ENCODE measurements at places on chromosomes 6 and 20. TPM values are rescaled to one million over a fixed set of nuclear protein-coding genes. Genes with fewer than 3 reads are reported as not detected.

MLN gene
- total RNA-seq, result not detected

SLC16A10 gene
- total RNA-seq, result 18.0 TPM

HLA-DRB5 gene
- 0.77 TPM for total RNA-seq

PSMB8 gene
- total RNA-seq, result 14.2 TPM

DNA sequence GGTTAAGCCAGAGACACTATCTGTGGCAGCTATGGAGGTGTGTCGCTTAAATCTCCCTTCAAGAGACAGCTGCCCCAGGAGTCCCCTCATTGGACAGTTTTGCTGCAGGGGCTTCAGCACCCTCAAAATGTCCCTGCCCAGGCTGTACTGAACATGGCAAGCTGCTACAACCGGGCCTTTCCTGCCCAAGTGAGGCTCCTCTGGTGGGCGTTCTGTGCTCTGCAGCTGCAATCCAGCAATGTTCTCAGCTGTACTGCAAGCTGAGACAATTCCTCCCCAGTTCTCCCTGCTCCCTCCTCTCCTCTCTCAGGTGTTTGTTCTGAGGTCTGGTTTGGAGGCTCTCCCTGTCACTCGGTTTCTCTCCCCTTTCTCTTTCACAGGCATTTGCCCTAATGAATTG, 190.8 kb upstream of the LAMP5 start:
- no peaks in the 10 kb centered on the region for H3K27me3 ChIP-seq
- H3K4me1 ChIP-seq, result peaks cover 19% of the 10 kb centered on the region
- no peak overlapping the region for H3K27ac ChIP-seq
- no peak for DNase-seq

DNA sequence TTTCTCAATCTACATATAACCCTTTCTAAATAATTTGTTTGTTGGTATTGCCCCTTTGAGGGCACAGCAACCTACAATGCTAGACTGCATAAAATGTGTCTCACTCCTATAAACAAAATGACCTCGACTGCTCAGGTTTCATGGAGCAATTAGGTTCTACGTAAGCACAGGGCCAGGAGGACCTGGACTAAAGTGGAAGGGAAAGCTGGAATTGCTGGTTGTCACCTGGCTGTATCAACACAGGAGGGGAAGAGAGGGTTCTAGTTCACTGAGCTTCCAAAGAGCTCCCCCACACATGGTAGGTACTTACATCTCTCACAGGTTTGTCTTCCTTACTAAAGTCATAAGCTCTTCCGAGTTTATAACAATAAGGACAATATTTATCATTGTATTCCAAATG, 51.0 kb downstream of the NCOA6 start:
- H3K36me3 ChIP-seq, result peaks cover 25% of the 10 kb centered on the region
- no peak overlapping the region for H3K27ac ChIP-seq
- DNase-seq, result no peak
- H3K4me3 ChIP-seq, result no peak overlapping the region
- H3K27me3 ChIP-seq, result no peaks in the 10 kb centered on the region

GRCh38 chr20:32434434-32434833, 76.3 kb downstream of the ASXL1 start:
- no peaks in the 10 kb centered on the region for H3K27me3 ChIP-seq
- H3K4me3 ChIP-seq, result no peak overlapping the region
- H3K27ac ChIP-seq, result no peak overlapping the region
- DNase-seq, result no peak
- peaks cover 5% of the 10 kb centered on the region for H3K4me1 ChIP-seq
- H3K36me3 ChIP-seq, result peaks cover 56% of the 10 kb centered on the region

DNA sequence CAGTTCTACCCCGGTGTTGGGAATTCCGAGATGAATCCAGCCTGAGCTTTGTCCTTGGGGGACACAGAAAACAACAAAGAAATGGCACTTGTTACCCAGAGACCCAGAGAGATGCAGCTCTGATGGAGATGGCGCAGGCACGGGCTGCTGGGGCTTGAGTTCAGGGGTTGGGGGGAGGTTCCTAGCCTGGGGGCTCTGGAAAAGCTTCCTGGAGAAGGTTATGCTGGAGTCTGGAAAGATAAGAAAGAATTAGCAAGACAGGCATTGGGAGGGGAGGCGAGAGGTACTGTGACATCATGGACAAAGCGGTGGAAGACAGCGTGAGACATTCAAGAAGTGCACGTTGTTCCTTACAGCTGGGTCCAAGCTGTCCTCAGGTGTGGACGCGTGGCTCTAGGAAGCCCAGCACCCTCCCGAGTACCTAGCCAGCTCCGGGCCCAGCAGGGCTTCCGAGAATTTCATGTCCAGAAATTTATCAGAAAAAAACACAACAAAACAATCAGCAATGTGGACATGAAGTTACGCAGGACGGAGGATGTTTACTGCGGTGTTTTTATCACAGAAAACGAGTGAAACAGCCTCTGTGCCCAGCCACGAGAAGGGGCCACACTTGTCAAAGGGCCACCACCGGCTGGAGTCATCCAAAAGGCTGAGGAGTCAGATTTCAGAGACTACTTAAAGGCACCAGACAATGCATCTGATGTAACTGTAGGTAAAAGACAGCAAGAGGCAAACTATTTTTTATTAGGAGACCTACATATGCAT, 39.5 kb downstream of the C20orf203 start:
- no peak for DNase-seq
- peaks cover 48% of the 10 kb centered on the region for H3K4me1 ChIP-seq
- H3K27ac ChIP-seq, result peak overlapping the region; percentile 55
- no peaks in the 10 kb centered on the region for H3K27me3 ChIP-seq

GRCh38 chr6:34592208-34592952, 36.3 kb upstream of the SPDEF start:
- peaks cover 8% of the 10 kb centered on the region for H3K36me3 ChIP-seq
- no peak overlapping the region for H3K27ac ChIP-seq
- no peak for DNase-seq
- H3K4me1 ChIP-seq, result peaks cover 9% of the 10 kb centered on the region
- H3K4me3 ChIP-seq, result no peak overlapping the region

DNA sequence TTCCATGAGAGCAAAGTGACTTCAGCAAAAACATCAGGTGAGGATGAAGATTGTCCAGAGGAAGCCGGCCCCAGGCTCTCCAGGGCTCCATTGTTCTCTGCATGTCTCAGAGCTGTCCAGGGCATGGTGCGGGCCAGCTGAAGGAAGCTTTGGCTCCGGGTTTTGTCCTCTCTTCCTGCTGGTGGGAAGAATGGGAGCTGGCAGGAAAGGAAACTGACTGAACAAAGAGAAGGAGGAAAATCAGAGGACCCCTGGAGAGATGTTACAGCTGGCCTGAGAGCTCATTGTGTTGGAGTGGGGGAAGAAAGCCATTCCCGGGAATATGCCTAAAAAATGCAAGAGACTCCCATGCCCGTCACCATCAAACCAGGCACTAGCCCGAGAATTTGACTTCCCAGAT, 27.1 kb downstream of the PRND start:
- H3K27me3 ChIP-seq, result peaks cover 57% of the 10 kb centered on the region
- no peaks in the 10 kb centered on the region for H3K36me3 ChIP-seq
- H3K4me1 ChIP-seq, result no peaks in the 10 kb centered on the region
- H3K27ac ChIP-seq, result no peak overlapping the region

- H3K4me3 ChIP-seq, result no peak overlapping the region
- no peak for DNase-seq
- no peak overlapping the region for H3K27ac ChIP-seq
- no peaks in the 10 kb centered on the region for H3K36me3 ChIP-seq
Observed at GRCh38 chr6:142878407-142878806, 66.6 kb downstream of the HIVEP2 start.

GRCh38 chr20:32201977-32202363, 5.6 kb downstream of the PLAGL2 start:
- no peak for DNase-seq
- H3K36me3 ChIP-seq, result peaks cover 16% of the 10 kb centered on the region
- H3K27me3 ChIP-seq, result no peaks in the 10 kb centered on the region
- H3K27ac ChIP-seq, result peak overlapping the region; percentile 57

DNA sequence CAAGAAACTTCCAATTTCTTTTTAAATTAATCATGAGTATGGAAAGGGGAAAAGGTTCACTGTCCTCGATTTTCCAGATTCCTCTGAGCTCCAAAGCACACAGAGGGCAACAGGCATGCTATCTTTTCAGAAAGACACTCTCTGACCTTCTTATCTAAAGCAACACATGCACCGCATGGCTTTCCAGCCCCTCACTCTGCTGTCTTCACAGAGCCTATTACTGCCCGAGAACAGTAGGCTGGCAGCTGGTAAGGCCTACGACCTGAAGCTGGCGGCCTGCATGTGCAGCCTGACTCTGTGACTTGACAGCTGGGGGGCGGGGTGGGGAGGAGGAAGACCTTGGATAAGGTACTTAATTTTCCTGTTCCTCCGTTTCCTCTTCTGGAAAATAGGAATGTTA, 86.3 kb downstream of the ELOVL4 start:
- DNase-seq, result no peak
- no peak overlapping the region for H3K4me3 ChIP-seq
- H3K36me3 ChIP-seq, result no peaks in the 10 kb centered on the region
- H3K27ac ChIP-seq, result no peak overlapping the region
- no peaks in the 10 kb centered on the region for H3K27me3 ChIP-seq

DNA sequence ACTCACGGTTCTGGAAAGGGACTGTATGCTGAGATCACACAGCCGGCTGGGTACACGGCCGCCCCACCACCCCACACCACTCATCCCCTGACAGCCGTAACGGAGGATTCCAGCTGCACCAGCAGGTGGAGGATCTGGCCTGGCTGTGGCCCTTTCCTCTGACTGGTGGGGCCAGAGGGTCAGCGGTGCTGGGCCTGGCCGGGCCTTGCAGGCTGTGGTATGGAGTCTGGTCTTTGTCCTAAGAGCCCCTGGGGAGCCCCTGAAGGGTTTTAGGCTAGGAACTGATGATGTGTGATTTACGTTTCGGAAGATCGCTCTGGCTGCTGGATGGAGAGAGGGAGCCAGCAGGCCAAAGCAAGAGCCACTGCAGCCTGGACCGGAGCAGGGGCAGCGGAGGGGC, 26.6 kb downstream of the NOL4L start:
- no peak for DNase-seq
- peaks cover 30% of the 10 kb centered on the region for H3K4me1 ChIP-seq
- H3K27ac ChIP-seq, result peak overlapping the region; percentile 47
- no peak overlapping the region for H3K4me3 ChIP-seq
- no peaks in the 10 kb centered on the region for H3K27me3 ChIP-seq

- no peak overlapping the region for H3K4me3 ChIP-seq
- DNase-seq, result no peak
- peaks cover 3% of the 10 kb centered on the region for H3K36me3 ChIP-seq
- peak overlapping the region; percentile 43 for H3K27ac ChIP-seq
Observed at GRCh38 chr6:119312441-119312840, 37.1 kb downstream of the MAN1A1 start.

- no peak overlapping the region for H3K27ac ChIP-seq
- H3K4me3 ChIP-seq, result no peak overlapping the region
- H3K36me3 ChIP-seq, result no peaks in the 10 kb centered on the region
- H3K27me3 ChIP-seq, result peaks cover 13% of the 10 kb centered on the region
- no peak for DNase-seq
- peaks cover 11% of the 10 kb centered on the region for H3K4me1 ChIP-seq
Observed at GRCh38 chr20:62739581-62740285, 31.1 kb downstream of the NTSR1 start.

DNA sequence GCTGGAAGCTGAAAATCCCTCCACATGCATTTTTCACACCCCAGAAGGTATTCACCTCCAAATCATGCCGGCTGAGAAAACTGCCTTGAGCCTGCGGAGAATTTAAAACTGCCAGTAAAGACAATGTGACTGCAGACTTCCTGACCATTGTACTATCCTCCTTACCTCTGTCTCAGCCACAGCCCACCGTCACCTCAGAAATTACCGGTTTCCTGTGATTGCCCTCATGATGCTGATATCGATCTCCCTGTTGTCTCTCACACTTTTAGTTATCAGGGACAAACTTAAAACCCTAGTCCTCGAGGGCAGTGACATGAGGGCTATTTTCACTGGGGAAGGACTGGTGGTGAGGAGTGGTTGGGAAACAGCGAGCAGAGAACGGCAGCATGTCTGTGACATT, 30.2 kb upstream of the FOXQ1 start:
- peaks cover 49% of the 10 kb centered on the region for H3K27me3 ChIP-seq
- peaks cover 5% of the 10 kb centered on the region for H3K4me1 ChIP-seq
- no peak overlapping the region for H3K27ac ChIP-seq
- H3K36me3 ChIP-seq, result no peaks in the 10 kb centered on the region

GRCh38 chr6:128482642-128483041, 37.8 kb downstream of the PTPRK start:
- H3K27ac ChIP-seq, result no peak overlapping the region
- H3K36me3 ChIP-seq, result peaks cover 3% of the 10 kb centered on the region
- no peaks in the 10 kb centered on the region for H3K27me3 ChIP-seq
- H3K4me1 ChIP-seq, result no peaks in the 10 kb centered on the region

DNA sequence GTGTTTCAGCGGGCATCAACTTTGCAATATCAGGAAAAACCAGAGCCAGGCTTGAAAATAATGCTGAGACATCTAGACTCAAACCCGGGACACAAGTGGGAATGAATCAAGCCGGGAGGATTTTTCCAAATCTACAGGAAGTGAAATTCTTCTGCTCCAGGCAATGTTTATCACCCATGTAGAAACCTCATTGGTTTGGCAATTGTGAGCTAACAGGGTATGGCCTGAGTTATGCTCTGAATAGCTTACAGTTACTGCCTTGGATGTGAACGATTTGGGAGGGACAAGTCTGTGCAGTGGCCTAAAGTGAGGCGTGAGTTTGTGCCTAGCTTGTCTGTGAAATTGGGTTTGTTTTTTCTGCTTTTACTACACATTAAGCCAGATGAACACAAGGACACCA, 87.4 kb downstream of the PCSK2 start:
- H3K4me3 ChIP-seq, result no peak overlapping the region
- H3K27me3 ChIP-seq, result peaks cover 25% of the 10 kb centered on the region
- DNase-seq, result no peak

GRCh38 chr6:14278006-14278405, 160.4 kb downstream of the CD83 start:
- no peak overlapping the region for H3K27ac ChIP-seq
- peaks cover 17% of the 10 kb centered on the region for H3K27me3 ChIP-seq
- peaks cover 39% of the 10 kb centered on the region for H3K4me1 ChIP-seq
- H3K4me3 ChIP-seq, result no peak overlapping the region
- DNase-seq, result no peak

DNA sequence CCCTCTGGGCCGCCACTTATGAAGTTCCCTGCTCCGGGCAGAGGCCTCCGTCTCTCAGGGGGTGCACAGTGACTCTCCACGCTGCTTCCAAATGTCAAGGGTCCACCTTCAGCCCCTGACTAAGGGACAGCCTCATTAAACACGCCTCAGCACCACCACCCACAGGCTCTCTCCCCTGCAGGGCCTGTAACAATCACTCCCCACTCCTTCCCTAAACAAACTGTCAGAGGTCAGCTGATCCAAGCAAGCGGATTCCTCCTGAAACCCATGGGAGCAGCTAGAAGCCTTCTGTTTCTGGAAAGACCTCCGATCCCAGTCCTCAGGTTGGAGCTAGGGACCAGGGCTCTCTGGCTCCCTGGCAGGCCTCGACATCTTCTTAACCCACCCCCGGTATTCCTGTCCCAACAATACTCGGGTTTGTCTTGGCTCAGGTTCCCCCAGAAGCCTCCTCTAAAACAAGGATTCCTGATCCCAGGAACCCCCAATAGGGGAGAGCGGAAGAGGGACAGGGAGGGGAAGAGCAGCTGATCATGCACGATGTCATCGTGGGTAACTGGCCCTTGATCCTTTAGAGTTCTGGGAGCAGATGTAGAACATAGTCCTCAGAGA, 181.0 kb downstream of the ZNF217 start:
- H3K4me1 ChIP-seq, result peaks cover 22% of the 10 kb centered on the region
- no peak overlapping the region for H3K27ac ChIP-seq
